ENCODE measurements at places on chromosomes 6 and 20. TPM values are rescaled to one million over a fixed set of nuclear protein-coding genes. Genes with fewer than 3 reads are reported as not detected.

GRCh38 chr6:105838171-105838570, 248.0 kb upstream of the PRDM1 start:
- H3K4me1 ChIP-seq = no peaks in the 10 kb centered on the region
- H3K36me3 ChIP-seq = no peaks in the 10 kb centered on the region
- DNase-seq = no peak

DNA sequence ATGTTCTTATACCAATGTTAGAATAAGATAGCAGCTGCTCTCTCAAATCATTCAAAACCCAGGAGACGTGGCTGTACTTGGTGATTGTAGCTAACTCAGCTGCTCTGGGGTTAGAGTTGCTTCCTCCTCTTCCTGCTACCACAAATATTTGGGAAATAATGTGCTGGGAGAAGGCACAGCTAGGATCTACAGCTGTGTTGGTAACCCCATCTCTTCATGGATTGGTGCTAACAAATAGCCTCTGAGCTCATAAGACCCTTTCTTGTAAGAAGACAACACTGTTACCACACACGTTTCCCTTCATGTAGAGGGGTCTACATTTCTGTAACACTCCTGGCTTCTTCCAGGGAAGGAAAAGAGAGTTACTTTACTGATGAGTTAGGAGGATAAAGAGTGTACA, 911.0 kb upstream of the CITED2 start:
- no peaks in the 10 kb centered on the region for H3K4me1 ChIP-seq
- no peak for DNase-seq
- no peak overlapping the region for H3K4me3 ChIP-seq
- no peaks in the 10 kb centered on the region for H3K27me3 ChIP-seq
- no peak overlapping the region for H3K27ac ChIP-seq

DNA sequence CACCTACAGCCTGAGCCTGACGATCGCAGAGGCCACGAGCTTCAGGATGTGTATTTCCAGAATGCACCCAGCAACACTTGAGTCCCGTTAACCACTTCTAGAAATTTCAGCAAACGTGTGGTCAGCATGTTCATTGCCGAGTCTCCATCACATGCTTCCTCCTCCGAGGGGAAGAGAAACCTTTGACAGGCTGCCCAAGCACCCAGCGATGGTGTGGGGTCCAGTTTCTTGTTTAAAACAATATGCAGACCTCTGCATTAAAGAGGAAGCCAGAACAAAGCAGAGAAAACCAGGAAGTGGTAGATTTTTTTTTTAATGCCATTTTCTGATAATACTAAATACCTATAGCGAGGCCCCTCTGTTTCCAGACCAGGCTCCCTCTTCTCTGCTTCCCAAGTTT, 71.9 kb downstream of the GNAS-AS1 start:
- no peak for DNase-seq
- no peak overlapping the region for H3K4me3 ChIP-seq
- H3K4me1 ChIP-seq = no peaks in the 10 kb centered on the region
- H3K27ac ChIP-seq = no peak overlapping the region
- H3K27me3 ChIP-seq = no peaks in the 10 kb centered on the region
- H3K36me3 ChIP-seq = no peaks in the 10 kb centered on the region

- no peaks in the 10 kb centered on the region for H3K4me1 ChIP-seq
- no peaks in the 10 kb centered on the region for H3K27me3 ChIP-seq
- DNase-seq = no peak
- no peak overlapping the region for H3K4me3 ChIP-seq
- H3K27ac ChIP-seq = no peak overlapping the region
- H3K36me3 ChIP-seq = no peaks in the 10 kb centered on the region
Measured at GRCh38 chr6:33490621-33491020, 36.2 kb downstream of the ZBTB9 start.

DNA sequence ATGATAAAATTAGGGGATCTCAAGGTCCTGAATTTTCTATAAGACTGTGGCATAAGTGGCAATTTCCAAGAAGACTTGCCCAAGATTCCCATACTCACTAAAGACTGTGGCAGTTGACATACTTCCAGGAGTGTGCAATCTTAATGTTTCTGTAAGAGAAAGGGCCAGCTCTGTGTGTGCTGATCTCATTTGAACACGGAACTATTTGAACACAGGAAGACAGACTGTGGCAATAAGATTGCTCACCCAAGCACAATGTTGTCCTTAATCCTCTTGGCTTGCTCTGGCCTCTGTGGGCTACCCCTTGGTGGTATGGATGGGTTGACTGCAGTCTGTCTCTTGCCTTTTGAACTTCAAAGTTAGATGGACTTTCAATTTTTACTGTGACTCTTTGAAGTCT, 151.4 kb downstream of the PHF3 start:
- no peaks in the 10 kb centered on the region for H3K4me1 ChIP-seq
- H3K4me3 ChIP-seq = no peak overlapping the region
- H3K36me3 ChIP-seq = no peaks in the 10 kb centered on the region

DNA sequence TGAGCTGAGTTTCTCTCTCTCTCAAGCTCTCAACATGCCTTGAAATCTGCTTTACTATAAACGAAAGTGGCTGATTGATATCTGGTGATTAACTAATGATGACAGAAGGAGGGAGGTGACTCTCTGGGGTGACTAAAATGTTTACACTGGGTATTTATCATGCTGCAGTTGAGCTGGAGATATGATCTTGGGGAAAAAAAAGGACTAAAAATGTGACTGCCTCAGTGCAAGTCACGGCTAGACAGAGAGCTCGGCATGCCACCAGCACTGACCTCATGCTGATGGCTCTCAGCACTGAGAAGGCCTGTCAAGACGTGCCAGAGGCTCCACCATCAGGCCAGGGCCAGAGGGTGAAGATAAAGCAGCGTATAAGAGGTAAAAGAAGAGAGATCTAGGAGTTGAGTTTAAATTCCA, 103.1 kb upstream of the SPACA1 start:
- peak; percentile 90 for DNase-seq
- H3K4me3 ChIP-seq = no peak overlapping the region
- no peaks in the 10 kb centered on the region for H3K27me3 ChIP-seq
- H3K36me3 ChIP-seq = no peaks in the 10 kb centered on the region

GRCh38 chr6:31615748-31616147, 714 bp downstream of the AIF1 start:
- H3K4me3 ChIP-seq = no peak overlapping the region
- no peak overlapping the region for H3K27ac ChIP-seq
- H3K36me3 ChIP-seq = no peaks in the 10 kb centered on the region
- no peak for DNase-seq

- H3K36me3 ChIP-seq = no peaks in the 10 kb centered on the region
- H3K4me3 ChIP-seq = no peak overlapping the region
- DNase-seq = peak; percentile 31
- H3K27me3 ChIP-seq = peaks cover 3% of the 10 kb centered on the region
- H3K4me1 ChIP-seq = no peaks in the 10 kb centered on the region
Measured at GRCh38 chr6:117449549-117450439, 24.1 kb upstream of the ROS1 start.

GRCh38 chr6:166977621-166978525, 21.3 kb upstream of the CEP43 start:
- H3K27me3 ChIP-seq = no peaks in the 10 kb centered on the region
- no peaks in the 10 kb centered on the region for H3K36me3 ChIP-seq
- no peaks in the 10 kb centered on the region for H3K4me1 ChIP-seq
- no peak overlapping the region for H3K4me3 ChIP-seq
- no peak overlapping the region for H3K27ac ChIP-seq

DNA sequence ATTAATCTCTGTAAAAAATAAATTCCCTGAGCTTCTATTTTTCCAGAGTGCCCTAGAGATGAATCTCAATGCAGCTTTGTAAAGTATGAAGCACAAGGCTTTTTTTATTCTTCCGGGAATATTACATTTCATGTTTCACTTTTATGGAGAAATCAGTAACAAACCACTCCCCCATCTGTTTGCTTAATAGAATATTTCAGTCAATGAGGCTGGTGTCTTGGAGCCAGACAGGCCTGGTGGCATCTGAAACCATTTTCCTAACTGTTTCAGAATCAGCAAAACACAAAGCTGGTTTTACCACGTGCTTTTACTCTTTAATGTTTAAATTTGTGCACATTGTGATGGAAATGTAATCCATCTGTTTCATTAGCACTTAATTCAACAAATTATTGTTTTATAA, 400.8 kb upstream of the HSF2 start:
- H3K36me3 ChIP-seq = no peaks in the 10 kb centered on the region
- no peaks in the 10 kb centered on the region for H3K27me3 ChIP-seq
- H3K4me3 ChIP-seq = no peak overlapping the region
- DNase-seq = no peak
- no peak overlapping the region for H3K27ac ChIP-seq
- no peaks in the 10 kb centered on the region for H3K4me1 ChIP-seq

GRCh38 chr6:15994814-15995459, 133.9 kb upstream of the MYLIP start:
- no peaks in the 10 kb centered on the region for H3K4me1 ChIP-seq
- H3K27me3 ChIP-seq = no peaks in the 10 kb centered on the region
- no peak for DNase-seq
- H3K4me3 ChIP-seq = no peak overlapping the region
- H3K27ac ChIP-seq = no peak overlapping the region

DNA sequence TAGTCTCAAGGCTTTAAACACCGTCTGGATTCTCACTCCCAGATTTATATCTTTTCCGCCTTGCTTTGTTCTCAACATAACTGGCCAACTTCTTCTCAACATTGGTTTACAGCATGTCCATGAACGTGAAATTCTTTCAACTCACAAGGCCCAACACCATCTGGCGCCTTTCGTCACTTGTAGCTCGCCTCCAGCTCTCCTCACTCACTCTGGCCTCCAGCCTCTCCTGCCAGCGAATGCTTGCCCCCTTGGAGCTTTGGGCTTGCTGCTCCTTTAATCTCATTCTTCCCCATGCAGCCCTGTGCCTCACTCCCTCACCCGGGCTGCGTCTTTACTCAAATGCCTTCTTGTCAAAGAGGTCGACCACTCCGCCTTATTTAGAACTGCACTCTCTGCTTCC, 324.5 kb downstream of the PRKN start:
- no peaks in the 10 kb centered on the region for H3K4me1 ChIP-seq
- no peaks in the 10 kb centered on the region for H3K36me3 ChIP-seq
- no peak overlapping the region for H3K27ac ChIP-seq

GRCh38 chr6:106874481-106874880, 100.0 kb downstream of the CD24 start:
- no peaks in the 10 kb centered on the region for H3K4me1 ChIP-seq
- H3K27ac ChIP-seq = peak overlapping the region; percentile 51
- peak; percentile 33 for DNase-seq
- no peaks in the 10 kb centered on the region for H3K27me3 ChIP-seq
- H3K36me3 ChIP-seq = no peaks in the 10 kb centered on the region

The HLA-DQB2 gene
- total RNA-seq = 1.5 TPM

The CLDN20 gene
- not detected for total RNA-seq

The VSX1 gene
- total RNA-seq = not detected

The NELFE gene
- 94.0 TPM for total RNA-seq

The RAB44 gene
- 0.45 TPM for total RNA-seq

The FAXC gene
- total RNA-seq = 6.5 TPM

The C20orf141 gene
- 4.4 TPM for total RNA-seq
